Occipital lobe (tissue), 3 donors: ENCODE measurements at places on chromosomes 7 and 10. TPM values are rescaled to one million over a fixed set of nuclear protein-coding genes. Genes with fewer than 3 reads are reported as not detected.

DNA sequence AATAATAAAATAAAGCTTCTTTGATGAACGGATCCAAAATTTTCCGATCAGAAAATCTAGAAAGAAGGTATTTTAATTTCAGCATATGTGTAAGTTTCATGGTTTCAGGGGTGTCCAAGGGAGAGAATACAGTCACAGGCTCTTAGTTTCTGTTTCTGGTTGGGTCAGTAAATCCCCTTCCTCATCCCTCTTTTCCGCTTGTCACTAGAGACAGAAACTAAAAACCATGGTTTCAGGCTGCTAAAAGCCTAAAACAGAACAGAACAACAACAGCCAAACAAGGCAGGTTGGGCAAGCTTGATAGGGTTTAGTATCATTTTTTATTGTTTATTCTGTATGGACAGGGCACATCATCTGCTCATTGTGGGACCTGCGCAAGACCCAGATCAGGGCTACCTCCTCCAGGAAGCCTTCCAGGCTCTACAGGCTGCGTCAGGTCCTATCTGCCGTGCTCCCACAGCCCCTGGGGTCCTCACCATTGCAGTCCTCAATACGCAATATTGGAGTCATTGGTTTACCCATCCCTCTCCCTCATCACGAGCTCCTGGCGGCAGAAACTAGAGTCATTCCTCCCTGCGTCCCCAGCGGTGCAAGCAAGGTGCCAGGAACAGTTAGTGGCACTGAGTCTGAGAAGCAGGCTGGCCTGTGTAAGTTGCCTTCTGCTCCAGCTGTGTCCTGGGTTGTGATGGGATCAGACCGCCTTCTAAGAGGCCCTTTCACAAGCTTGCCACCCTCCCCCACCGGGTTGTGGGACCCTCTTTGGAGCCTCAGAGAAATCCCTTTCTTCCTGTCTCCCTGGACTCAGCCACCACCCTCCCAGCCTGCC is 70.2 kb upstream of the CUX1 start:
- DNase-seq: no peak

The ALOX5 gene
- total RNA-seq: 0.62 TPM

GRCh38 chr7:111018960-111019736 is 71.8 kb upstream of the LRRN3 start:
- no peak for DNase-seq

DNA sequence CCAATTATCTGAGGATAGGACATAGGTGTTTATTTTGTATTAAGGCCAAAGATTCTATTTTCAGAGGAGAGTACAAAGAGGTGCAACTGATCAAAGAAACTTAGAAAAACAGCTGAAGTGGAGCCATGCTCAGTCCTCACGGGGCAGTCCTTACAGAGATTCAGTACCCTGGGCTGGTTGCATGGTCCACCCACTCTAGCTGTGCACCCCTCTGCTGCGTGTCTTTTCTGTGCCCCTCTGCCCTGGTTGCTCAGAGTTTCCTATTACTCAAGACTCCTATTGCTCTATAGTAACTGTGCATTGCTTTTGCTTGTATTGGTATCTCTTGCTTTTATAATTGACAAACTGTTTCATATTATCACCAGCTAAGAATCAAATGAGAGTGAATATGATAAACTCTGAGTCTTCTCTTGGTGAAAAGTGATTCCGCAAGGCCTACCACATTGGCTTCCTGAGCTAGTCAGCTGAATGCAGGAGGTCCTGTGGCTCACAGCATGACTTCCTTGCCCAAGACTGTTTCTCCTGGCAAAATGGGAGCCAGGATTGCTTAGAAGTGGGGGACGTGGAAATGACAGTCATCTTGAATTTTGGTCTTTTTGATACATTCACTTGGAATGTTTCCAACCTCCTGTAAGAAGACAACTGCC is 137.0 kb downstream of the GLCCI1 start:
- DNase-seq: no peak

GRCh38 chr10:131553581-131553980 is 242.1 kb upstream of the TCERG1L start:
- DNase-seq: no peak

GRCh38 chr10:114632869-114633715 is 25.0 kb downstream of the ABLIM1 start:
- peak; percentile 10 for DNase-seq

- DNase-seq: no peak
Measured at GRCh38 chr7:91843831-91844230, 36.7 kb downstream of the MTERF1 start.

The AS3MT gene
- total RNA-seq: 10.8 TPM

The OLAH gene
- total RNA-seq: 0.31 TPM

GRCh38 chr10:74175510-74176379 is 24.7 kb downstream of the ADK start:
- no peak for DNase-seq

DNA sequence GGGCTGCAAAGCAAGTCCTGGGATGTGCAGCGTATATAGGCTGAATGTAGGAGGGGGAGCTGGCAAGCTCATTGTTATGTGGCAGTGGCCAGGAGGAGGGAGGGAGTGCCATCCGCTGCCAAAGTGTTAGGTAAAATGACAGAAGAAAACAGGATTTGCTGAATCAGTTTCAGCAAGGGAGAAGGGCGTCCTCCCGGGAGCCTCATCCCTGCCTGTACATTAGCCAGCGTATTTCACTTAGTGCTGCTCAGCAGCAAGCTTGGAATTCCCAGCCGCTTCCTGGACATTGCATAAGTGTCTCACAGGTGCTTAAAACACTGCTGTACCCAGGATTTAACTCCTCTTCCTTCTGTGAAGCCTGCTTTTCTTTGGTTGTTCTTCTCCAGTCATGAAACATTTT is 2.5 kb downstream of the NIPSNAP2 start:
- DNase-seq: peak; percentile 11

The XRCC2 gene
- 2.0 TPM for total RNA-seq

- no peak for DNase-seq
Measured at GRCh38 chr10:73247509-73248258, 629 bp upstream of the DNAJC9 start.

DNA sequence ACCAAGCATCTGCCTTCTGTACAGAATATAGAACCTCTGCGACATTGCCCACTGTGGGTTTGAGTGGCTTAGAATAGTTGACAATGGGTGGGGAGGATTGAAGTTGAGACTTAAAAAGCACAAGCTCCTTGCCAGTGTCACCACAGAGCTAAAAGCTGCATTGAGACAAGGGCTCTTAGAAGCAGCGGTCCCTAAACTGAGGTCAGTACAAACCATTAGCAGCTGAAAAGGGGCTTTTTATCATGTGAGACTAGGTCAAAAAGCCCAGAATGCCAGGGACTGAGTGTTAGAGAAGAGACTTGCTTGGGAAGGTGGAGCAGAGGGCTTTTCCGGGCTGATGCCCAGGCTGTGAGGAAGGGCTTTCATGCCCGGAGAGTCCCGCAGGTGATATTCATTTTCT is 91.3 kb downstream of the POU6F2 start:
- no peak for DNase-seq

DNA sequence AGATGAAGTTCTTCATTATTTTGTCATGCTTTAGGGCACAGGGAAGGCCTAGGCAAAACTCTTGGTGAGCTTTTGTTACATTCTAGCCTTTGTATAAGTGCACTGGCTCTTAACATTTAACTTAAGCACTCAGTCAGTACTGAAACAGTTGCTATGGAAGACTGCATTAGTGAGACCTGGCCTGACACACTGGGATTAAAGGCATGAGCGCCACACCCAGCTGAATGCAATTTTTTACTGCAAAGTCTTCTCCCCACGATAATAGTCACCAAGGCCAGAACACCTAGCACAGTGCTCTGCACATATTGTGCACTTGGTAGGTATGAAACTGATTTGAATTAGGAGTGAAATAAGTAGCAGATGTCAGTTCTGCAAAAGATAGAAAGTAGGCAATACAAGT is 41.2 kb upstream of the ZNF138 start:
- no peak for DNase-seq

- DNase-seq: no peak
Measured at GRCh38 chr7:82726038-82726800, 282.6 kb upstream of the CACNA2D1 start.
